Placental epithelial cell (primary cell): ENCODE measurements at places on chromosomes 16 and 17. TPM values are rescaled to one million over a fixed set of nuclear protein-coding genes. Genes with fewer than 3 reads are reported as not detected.

SPATA22 gene
- total RNA-seq: not detected in 2 replicates

SLC4A1 gene
- not detected in 2 replicates for total RNA-seq

CACNA1G gene
- total RNA-seq: under 0.01 TPM in 1 of 2 replicates, not detected in the other

KRT13 gene
- under 0.01 and 2.5 TPM in 2 replicates for total RNA-seq

CDK3 gene
- 4.7 and 4.8 TPM in 2 replicates for total RNA-seq

CCL3 gene
- total RNA-seq: not detected in 2 replicates

HS3ST3A1 gene
- total RNA-seq: 0.33 and 0.79 TPM in 2 replicates

CDH13 gene
- under 0.01 and 0.39 TPM in 2 replicates for total RNA-seq

ASPA gene
- not detected in 2 replicates for total RNA-seq

TOM1L1 gene
- total RNA-seq: 19.2 and 23.6 TPM in 2 replicates

CLEC18B gene
- total RNA-seq: 2.0 and 2.5 TPM in 2 replicates

RAB26 gene
- total RNA-seq: 0.33 and 0.39 TPM in 2 replicates

PLEKHH3 gene
- 18.1 and 29.1 TPM in 2 replicates for total RNA-seq

SLC22A31 gene
- total RNA-seq: not detected in 2 replicates

GUCY2D gene
- not detected in 2 replicates for total RNA-seq

OR2C1 gene
- under 0.01 and 0.43 TPM in 2 replicates for total RNA-seq

ADAD2 gene
- under 0.01 TPM in 1 of 2 replicates, not detected in the other for total RNA-seq

NPIPB12 gene
- 12.0 and 33.8 TPM in 2 replicates for total RNA-seq

CX3CL1 gene
- under 0.01 TPM in 1 of 2 replicates, not detected in the other for total RNA-seq

POLDIP2 gene
- 47.9 and 92.5 TPM in 2 replicates for total RNA-seq

FHOD1 gene
- 18.1 and 24.6 TPM in 2 replicates for total RNA-seq

HCRT gene
- not detected in 2 replicates for total RNA-seq

CA4 gene
- not detected in 2 replicates for total RNA-seq

SLC47A2 gene
- not detected in 2 replicates for total RNA-seq

OR1A1 gene
- total RNA-seq: not detected in 2 replicates

GNAO1 gene
- 1.6 and 5.4 TPM in 2 replicates for total RNA-seq

CEP295NL gene
- total RNA-seq: 2.5 and 2.7 TPM in 2 replicates

KANSL1 gene
- 138 and 160 TPM in 2 replicates for total RNA-seq
